Vagina (tissue), 2 donors: ENCODE measurements at places on chromosomes 7 and 10. TPM values are rescaled to one million over a fixed set of nuclear protein-coding genes. Genes with fewer than 3 reads are reported as not detected.

Gene CCDC7
- 22.8 TPM for total RNA-seq

Gene NOD1
- total RNA-seq, result 14.5 TPM

Gene ABCA13
- total RNA-seq, result under 0.01 TPM

Gene CYP3A7
- not detected for total RNA-seq
